ENCODE measurements at places on chromosomes 5 and 9.

GRCh38 chr9:130938652-130939404, at the start of gene FIBCD1:
Gene FIBCD1 (minus strand): TSS chr9:130939247. CDS start chr9:130938607, 640 bp downstream.
- peak; percentile 51 for DNase-seq

- DNase-seq: no peak
Measured at GRCh38 chr9:120668399-120668798, 45.9 kb downstream of the MEGF9 start.

DNA sequence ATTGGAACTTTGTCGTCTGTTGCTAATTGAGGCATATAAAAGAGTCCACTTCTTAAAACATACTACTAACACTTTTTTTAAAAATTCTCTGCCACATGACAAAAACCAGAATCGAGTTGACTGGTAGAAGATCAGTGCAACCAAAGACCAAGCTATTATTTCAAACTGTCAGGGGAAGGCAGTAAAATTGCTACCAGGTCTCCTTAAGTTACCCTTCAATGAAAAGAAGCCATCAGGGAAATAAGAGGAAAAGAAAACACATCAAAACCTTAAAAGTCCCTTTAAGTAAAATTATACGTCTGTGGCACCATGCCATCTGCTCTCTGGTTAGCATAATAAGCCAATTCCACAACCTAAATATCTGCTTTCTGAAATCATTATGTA, 9.6 kb downstream of the ZNF608 start:
- DNase-seq: no peak

- no peak for DNase-seq
Measured at GRCh38 chr5:141873933-141874261, 4.3 kb downstream of the PCDH1 start.

DNA sequence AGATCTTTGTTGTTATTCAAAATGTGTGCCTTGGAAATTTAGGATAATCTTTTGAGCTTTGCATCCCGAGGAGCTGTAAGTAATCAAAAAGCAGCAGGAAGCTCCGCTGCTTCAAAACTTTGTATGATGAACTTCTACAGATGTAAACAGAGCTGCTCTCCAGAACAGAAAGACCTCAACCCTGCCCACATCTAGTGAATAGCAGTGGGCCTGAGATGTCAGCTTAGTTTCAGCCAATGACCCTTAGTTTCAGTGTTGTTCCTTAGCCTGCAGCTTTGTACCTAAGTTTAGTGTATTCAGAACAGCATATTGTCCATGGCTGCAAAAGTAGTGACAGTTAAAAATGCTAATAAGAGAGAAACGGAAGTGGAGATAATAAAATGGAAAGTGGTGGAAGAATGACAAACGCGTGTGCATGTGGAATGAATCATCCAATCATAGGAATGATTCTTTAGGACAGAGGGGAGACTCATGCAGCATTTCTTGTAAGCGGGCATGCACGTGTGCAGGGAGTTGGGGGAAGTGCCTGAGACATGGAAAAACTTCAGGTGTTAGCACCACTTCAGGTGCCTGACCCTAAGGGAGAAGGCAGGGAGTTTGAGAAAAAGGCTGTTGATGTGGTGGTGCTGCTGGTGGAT, 24.9 kb downstream of the SNX24 start:
- DNase-seq: no peak

DNA sequence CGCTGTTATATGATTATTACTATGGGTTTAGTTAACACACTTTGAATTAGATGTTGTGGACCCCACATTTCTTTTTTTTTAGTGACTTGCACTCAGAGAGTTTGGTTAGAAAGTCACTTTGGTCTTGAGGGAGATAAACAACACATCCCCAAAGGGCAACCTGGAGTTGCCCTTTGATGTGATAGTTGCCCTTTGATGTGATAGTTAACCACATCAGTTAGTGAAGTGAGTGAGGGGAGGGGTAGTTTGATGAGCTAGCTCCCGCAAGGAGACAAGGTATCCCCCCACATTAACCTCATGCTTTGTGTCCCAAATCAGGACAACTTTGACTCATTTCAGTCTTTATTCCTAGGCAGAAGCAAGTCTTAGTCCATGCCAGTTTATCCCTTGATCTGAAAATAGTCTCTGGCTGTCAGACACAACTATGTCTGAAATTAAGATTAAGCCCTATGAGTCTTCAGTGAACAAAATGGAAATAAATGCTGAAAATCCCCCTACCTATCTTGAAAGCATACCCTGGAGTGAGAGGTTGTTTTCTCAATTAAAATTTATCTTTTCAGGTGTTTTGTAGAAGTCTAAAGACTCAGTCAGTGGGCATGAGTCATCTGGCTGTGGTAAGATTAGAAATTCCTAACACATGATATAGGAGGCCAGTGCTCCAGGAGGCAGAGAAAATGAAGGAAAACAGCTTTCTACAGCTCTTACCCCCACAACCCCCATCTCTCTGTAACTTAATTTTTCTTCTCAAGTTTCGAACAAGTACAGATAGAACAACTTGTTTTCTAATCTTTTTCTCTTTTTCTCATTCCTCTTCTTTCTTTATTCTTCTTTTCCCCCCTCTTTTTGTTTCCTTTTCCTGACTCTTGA, 208.9 kb upstream of the DMRTA1 start:
- no peak for DNase-seq

- DNase-seq: no peak
Measured at GRCh38 chr5:12522116-12522515, 617.9 kb upstream of the CTNND2 start.

GRCh38 chr9:86714999-86715398, 232.3 kb downstream of the GAS1 start:
- DNase-seq: no peak

GRCh38 chr5:34038390-34038789, 4.6 kb downstream of the C1QTNF3 start:
- DNase-seq: no peak

GRCh38 chr5:144598451-144599068, 427.9 kb downstream of the KCTD16 start:
- no peak for DNase-seq

- DNase-seq: no peak
Measured at GRCh38 chr9:121156263-121156731, 45.4 kb downstream of the RAB14 start.

- no peak for DNase-seq
Measured at GRCh38 chr9:13567833-13568232, 288.3 kb upstream of the MPDZ start.

DNA sequence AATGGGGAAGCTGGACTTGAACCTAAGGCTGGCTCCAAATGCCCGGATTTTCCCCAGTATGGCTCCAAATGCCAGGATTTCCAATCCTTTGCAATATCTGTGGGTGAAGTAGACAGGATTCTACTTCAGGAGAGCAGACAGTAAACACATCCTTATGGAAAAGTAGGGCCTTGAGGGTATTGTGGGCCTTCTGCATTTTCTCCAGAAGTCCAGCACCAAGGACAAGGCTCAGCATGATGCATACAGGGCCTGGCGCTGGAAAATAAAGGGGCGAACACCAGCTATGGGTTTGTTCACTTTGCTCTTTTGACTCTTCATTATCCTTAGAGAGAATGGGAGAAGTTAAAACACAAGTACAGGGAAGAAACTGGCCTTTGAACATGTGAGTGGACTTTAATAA, 347.5 kb downstream of the SEMA5A start:
- DNase-seq: no peak

DNA sequence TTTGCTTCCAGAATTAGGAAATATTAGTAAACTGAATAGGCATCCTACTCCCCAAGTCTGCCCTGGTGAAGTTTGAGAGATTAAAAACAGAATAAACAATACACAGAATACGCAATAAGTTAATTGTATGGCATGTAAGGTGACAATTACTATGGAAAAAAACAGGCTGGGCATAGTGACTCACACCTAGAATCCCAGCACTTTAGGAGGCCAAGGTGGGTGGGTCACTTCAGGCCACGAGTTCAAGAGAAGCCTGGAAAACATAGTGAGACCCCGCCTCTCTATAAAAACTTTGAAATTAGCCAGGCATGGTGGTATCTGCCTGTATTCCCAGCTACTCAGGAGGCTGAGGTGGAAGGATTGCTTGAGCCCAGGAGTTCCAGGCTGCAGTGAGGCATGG, 64.2 kb upstream of the SUSD1 start:
- no peak for DNase-seq

DNA sequence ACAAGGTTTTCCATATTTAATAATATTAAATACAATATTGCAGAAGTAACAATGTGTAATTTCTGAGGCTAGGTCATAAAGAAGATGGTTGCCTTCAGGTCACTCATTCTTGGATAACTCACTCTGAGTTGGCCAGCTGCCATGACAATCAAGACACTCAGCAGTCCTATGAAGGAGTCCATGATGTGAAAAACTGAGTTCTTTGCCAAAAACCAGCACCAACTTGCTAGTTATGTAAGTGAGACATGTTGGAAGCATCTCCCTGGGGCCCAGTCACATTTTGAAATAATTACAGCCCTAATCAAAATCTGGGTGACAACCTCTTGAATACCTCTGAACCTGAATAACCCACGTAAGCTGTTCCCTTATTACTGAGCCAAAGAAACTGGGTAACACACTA, 453.2 kb downstream of the CDH18 start:
- no peak for DNase-seq

GRCh38 chr9:30534455-30534854, 1850.0 kb upstream of the ACO1 start:
- DNase-seq: no peak

DNA sequence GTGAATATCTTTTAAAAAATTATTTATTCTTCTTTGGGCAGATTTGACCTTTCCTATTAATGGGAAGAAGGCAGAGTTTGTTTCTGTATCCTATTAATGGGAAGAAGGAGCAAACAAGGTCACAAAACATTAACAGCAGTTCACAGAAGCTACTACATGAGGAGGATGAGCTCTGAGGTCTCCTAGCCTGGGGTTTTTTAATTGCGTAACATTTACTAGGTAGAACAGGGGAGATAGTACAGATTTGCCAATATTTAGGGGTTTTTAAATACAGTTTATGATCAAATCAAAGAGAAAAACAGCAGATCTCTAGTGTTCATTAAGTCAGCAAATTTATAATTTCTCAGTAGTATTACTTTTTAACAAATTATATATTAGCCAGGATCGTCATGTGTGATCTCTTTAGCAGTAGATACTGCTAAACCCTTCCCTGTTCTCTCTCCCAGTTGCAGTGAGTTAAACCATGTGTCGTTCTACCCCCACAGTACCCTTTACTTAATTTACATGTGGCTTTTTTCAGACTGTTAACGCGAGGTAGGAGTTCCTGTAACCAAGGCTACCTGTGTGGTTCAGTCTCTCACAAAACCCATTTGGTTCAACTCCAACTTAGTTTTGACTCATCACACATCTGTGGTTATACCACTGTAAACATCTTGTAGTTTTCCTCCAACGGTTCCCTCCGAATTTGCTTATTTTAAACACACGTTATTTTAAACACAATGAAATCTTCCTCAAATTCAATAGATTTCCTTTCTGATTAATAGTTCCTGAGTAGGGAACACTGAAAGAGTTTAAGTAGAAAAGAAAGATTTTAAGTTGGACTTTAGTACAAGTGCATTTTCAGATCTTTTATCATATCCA, 13.3 kb downstream of the SLC25A46 start:
- DNase-seq: peak; percentile 49

DNA sequence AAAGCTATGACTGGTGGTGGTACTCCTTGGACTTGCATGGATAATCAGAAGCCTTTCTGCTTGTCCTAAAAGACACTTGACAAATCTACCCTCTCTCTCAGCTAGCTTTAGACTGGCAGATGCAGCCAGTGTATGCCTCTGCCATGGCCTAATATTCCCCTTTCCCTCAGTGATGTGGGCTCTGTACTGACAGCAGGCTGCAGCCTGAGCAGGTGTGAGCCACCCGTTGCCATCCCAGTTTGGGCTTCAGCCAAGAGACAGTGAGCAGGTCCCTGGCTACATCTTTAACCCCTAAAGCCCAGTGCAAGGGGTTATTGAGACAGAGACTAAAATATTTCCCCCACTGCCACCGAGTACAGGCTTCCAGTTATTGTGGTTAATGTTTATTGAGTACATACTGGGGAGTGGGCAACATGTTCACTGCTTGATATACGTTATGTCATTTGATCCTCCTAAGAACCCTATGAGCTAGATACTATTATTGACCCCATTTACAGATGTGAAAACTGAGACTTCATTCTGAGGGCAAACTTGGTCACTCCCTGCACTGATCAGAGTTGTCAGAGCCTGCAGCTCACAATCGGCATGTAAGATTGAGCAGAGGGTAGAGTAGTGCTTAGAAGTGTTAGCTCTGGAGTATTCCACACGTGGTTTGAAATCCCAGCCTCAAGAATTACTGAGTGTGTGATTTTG, 254.2 kb downstream of the ARHGAP26 start:
- DNase-seq: no peak

DNA sequence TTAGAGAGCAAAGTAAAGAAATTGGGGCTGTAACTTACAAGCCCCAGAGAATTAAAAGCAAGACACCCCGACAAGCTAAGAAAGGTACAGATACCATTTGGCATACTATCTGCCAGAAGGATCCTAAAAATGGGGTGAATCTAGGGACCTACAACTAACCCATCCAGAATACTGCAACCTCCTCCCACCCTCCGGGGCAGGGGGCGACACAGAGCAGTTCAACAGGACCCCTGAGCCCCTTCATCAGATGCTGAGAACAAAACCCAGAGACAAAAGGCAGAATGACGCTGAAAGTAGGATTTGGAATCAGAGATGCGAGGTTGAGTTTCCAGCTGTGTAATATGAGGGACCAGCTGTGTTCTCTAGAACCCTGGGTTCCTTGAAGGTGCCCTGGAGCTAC, 71.2 kb downstream of the EPB41L4B start:
- DNase-seq: no peak

GRCh38 chr9:6681957-6682501, 36.5 kb upstream of the GLDC start:
- peak; percentile 18 for DNase-seq

DNA sequence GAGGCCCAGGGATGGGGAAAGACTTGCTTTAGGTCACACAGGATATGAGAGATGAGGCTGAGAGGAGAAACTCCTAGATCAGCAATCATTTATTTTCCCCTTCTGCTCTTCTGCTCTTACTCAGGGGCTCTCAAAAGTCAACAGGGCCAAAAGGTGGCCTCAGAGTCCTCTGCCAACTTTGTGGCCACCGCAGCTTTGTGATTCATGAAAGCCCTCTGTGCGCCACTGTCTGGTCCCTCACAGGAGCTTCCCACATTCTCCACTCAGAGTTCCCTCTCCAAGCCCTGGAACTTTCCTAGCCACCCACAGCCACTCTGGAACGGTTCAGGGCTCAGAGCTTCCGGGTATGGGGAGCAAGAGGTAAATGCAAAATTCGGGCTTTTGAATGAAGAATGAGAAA, 82.4 kb downstream of the COL27A1 start:
- no peak for DNase-seq

DNA sequence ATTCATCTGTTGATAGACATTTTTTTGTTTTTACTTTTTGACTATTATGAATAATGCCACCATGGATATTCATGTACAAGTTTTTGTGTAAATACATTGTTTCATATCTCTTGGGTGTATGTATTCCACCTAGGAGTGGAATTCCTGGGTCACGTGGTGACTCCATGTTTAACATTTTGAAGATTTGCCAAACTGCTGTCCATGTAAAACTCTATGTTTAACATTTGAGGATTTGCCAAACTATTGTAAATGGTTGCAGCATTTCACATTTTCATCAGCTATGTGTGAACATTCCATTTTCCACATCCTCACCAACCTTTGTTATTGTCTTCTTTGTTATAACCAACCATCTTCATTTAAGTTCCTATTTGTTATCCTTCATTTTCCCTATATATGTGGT, 12.2 kb downstream of the TMEFF1 start:
- no peak for DNase-seq
